ENCODE measurements at places on chromosomes 2 and 18. TPM values are rescaled to one million over a fixed set of nuclear protein-coding genes. Genes with fewer than 3 reads are reported as not detected.

GRCh38 chr2:51553476-51553875 is 521.5 kb upstream of the NRXN1 start:
- H3K36me3 ChIP-seq, result no peaks in the 10 kb centered on the region
- DNase-seq, result no peak
- H3K27ac ChIP-seq, result no peak overlapping the region
- H3K4me1 ChIP-seq, result no peaks in the 10 kb centered on the region
- H3K27me3 ChIP-seq, result no peaks in the 10 kb centered on the region

GRCh38 chr2:106537047-106537446 is 49.9 kb downstream of the CD8B2 start:
- H3K4me1 ChIP-seq, result no peaks in the 10 kb centered on the region
- H3K36me3 ChIP-seq, result no peaks in the 10 kb centered on the region
- no peak for DNase-seq
- no peak overlapping the region for H3K4me3 ChIP-seq
- H3K27ac ChIP-seq, result no peak overlapping the region

GRCh38 chr2:70258532-70258875 is 567 bp downstream of the PCYOX1 start:
- DNase-seq, result peak; percentile 83
- H3K36me3 ChIP-seq, result peaks cover 13% of the 10 kb centered on the region
- peaks cover 33% of the 10 kb centered on the region for H3K4me1 ChIP-seq

The DSC3 gene
- total RNA-seq, result 5.6 TPM

The CD207 gene
- total RNA-seq, result not detected

The AP1S3 gene
- 3.5 TPM for total RNA-seq

- no peaks in the 10 kb centered on the region for H3K4me1 ChIP-seq
- H3K4me3 ChIP-seq, result no peak overlapping the region
- DNase-seq, result no peak
- H3K27me3 ChIP-seq, result peaks cover 13% of the 10 kb centered on the region
- H3K36me3 ChIP-seq, result no peaks in the 10 kb centered on the region
Measured at GRCh38 chr18:73824671-73825070, 323.0 kb downstream of the FBXO15 start.

DNA sequence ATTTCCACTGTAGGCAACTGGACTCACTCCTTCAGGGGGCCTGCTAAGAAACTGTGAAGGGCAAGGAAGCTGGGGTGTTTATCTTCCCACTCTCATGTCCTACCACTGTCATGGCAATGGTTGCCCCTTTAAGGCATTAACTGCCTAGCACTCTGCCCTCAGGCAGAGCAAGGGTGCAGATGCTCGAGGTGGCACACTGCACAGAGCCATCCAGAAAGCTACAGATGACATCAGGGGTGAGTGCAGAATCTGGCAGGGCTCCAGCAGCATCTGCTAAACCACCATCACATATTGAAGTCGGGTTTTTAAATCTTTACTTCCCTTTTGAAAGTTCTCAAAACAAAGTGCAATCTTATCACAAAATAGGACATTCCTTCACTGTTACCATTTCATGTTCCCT is 75.4 kb downstream of the RAPGEF4 start:
- H3K4me1 ChIP-seq, result peaks cover 2% of the 10 kb centered on the region
- H3K27me3 ChIP-seq, result peaks cover 4% of the 10 kb centered on the region
- no peak for DNase-seq
- H3K27ac ChIP-seq, result no peak overlapping the region
- H3K4me3 ChIP-seq, result no peak overlapping the region

The PLCL1 gene
- total RNA-seq, result 1.2 TPM

GRCh38 chr2:177883177-177883576 is 189.4 kb downstream of the PDE11A start:
- no peak overlapping the region for H3K27ac ChIP-seq
- peaks cover 2% of the 10 kb centered on the region for H3K27me3 ChIP-seq
- DNase-seq, result no peak
- no peak overlapping the region for H3K4me3 ChIP-seq
- H3K36me3 ChIP-seq, result no peaks in the 10 kb centered on the region

All from osteocyte (in vitro differentiated cells).